Posterior vena cava (tissue), 2 donors: ENCODE measurements at places on chromosomes 1 and 21. TPM values are rescaled to one million over a fixed set of nuclear protein-coding genes. Genes with fewer than 3 reads are reported as not detected.

Gene LENEP
- total RNA-seq = not detected

Gene SAMD13
- total RNA-seq = 0.71 TPM

Gene CLCNKB
- 0.88 TPM for total RNA-seq

Gene FAM72C
- total RNA-seq = 0.19 TPM

Gene LEPROT
- total RNA-seq = 105 TPM
